ENCODE measurements at places on chromosomes 16 and 17.

- no peak for DNase-seq
These were observed 8.2 kb downstream of the HSD3B7 start for GRCh38 chr16:30992931-30993816.

DNA sequence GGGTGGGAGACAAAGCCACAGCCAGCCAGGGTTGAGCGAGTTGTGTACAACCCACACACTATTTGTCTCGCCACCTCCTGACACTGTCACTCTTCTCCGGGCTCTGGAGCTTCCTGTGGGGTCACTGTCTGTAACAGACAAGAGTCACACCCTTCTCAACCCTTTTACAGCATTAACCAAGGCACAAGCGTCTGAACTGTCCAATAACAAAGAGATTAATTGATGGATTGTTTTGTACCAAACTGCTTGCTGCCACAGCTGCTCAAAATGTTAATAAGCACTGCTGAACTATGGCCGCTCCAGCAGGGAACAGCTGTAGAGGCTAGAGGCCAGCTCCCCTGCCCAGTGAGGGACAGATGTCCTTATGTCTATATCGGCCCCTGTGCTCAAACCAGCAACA, 25.2 kb upstream of the HYDIN start:
- no peak for DNase-seq

DNA sequence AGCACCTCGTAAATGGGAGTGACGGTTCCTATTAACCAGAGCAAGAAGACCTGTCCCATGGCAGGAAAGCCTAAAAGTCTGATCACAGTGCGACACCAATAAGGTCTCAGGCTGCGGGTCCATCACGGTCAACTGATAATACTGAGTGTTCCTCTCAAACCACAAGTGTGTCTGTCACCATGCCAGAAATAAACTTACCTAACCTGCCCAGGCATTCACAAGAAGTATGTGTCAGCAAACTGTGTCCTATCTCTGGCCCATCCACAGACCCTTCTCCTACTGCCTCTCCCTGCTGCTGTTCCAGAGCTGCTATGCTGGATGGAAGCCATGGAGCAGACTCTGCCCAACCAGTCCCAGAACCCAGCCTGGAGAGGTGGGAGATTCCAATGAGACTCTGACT, 73.5 kb downstream of the ZNF423 start:
- DNase-seq: no peak

GRCh38 chr17:62674363-62674739, 46.9 kb downstream of the MRC2 start:
- DNase-seq: no peak

- DNase-seq: no peak
These were observed 34.3 kb downstream of the PITPNC1 start for GRCh38 chr17:67411397-67411796.

- DNase-seq: no peak
These were observed 40.0 kb downstream of the SMARCE1 start for GRCh38 chr17:40607641-40608040.

DNA sequence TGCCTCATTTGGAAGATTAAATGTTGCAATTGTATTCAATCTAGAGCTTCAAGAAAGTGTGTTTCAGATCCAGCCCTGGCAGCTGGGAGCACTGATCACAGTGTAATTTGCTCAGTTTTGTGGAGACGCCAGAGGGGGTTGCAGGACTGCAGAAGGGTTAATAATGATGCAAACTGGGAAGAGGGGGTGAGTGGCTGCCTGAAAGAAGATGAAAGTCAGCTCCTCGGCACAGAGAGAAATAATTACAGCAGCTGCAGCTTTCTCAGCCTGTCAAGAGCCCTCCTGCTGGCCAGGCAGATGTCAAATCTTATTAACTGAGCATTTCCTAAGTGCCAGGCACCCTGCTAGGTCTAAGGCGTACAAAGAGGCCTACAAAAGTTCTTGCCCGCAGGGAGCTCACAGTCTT, 97.7 kb downstream of the ZNF18 start:
- no peak for DNase-seq

- DNase-seq: no peak
These were observed 811.6 kb upstream of the GOT2 start for GRCh38 chr16:59545721-59546120.

GRCh38 chr16:30439720-30440348, 5.8 kb downstream of the SEPHS2 start:
- no peak for DNase-seq
